Stimulated activated CD4-positive, alpha-beta T cell treated with anti-CD3 and anti-CD28 coated beads, Interleukin-2, amount 100 ng/mL, for 4 hours (primary cell): ENCODE measurements at places on chromosomes 11 and 22.

DNA sequence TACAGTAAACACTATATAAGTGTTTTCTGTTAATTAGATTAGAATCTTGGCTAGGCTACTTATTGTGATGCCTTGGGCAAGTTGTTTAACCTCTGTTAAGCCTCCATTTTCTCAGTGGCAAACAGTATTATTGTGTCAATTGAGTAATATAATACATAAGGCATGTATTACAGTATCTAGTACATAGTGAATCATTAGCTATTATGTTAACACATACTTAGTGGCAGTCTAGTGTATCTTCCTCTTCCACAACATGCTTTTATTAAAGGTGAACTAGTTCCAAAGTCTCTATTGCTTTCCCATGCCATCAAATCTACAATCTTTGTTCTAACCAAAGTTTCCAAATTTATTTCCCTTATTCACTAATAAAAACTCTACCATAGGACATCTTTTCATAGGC lies 200.9 kb downstream of the SOX6 start:
- DNase-seq = no peak

DNA sequence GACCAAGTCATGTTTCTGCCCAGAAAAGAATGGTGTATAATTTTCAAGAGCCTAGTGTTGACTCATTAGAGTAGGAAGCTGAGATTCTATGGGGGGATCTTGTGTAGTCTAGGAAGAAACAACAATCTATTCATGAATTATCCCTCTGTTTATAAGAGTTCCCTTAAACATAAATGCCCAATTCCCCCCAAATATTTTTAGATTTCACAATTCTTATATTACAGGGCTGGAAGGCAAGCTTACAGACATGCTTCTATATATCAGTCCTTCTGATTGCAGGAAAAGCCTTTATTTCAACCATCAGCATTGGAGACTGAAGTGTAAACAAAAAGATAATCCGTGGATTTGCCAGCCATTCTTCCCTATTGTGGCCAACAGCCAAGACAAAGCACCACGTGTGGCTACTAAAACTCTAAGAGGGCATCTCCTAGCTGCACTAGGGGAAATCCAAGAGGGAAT lies 71.4 kb downstream of the NAT10 start:
- no peak for DNase-seq

GRCh38 chr11:75498556-75499255 lies 27.0 kb downstream of the GDPD5 start:
- DNase-seq = no peak

GRCh38 chr11:95478003-95478402 lies 247.0 kb upstream of the SESN3 start:
- DNase-seq = no peak

GRCh38 chr11:102846292-102846691 lies 2.9 kb upstream of the MMP3 start:
- DNase-seq = no peak

- no peak for DNase-seq
These were observed 111.0 kb downstream of the RBFOX2 start for GRCh38 chr22:35917651-35918050.

DNA sequence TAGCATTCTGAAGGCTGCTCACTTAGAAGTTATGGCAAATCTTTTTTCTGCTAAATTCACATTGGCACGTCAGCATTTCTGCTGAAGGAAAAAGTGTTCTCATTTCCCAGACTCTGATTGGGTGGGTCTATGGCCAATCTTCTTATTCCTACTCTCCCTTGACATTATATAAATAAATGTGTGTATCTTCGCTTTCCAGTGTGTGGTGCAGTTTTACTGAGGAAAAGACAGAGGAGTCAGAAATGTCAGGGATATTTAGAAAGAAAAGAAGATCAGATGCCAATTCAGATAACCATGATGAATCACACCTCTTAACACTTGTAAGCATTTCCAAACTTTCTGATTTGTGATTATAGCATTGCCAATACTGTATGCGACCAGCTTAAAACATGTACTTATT lies 3.2 kb upstream of the BDNF start:
- DNase-seq = no peak

DNA sequence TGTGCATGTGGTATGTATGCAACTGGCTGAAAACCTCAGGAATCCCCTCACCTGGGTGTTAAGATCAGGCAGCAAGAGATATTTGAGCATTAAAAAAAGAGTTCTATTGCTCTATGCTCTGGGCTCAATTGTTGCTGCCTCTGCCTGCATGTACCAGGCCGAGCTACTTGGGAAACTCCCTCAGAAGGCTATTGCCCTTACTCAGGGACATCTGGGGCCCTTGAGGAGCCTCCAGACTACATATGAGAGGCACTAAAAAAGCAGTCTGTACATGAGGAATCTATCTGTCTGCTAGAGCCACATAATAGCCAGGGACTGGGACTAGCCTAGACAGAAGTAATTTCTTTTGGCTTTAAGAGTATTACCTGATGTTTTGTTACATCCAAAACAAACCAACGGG lies 120.1 kb downstream of the SWAP70 start:
- no peak for DNase-seq

GRCh38 chr11:133399855-133400625 lies 132.3 kb downstream of the OPCML start:
- no peak for DNase-seq
